Hypothalamus (tissue), 51 donors: ENCODE measurements at places on chromosomes 4 and X.

DNA sequence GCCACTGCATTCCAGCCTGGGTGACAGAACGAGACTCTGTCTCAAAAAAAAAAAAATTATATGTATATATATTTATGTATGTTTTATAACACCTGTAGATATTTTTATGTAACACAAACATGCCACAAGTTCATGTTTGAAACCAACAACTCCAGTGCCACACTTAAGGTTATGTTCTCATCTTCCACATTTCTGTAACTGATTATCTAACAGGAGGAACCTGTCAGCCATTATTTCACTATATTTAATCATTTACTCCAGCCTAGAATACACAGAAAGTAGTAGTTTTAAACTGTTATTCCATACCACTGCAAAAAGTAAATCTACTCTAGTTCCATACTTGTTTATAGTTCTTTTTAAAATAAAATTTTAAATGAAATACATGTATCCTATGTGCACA lies 32.3 kb downstream of the MCUB start:
- no peak for DNase-seq

GRCh38 chr4:182944484-182945213 lies 27.5 kb upstream of the DCTD start:
- no peak for DNase-seq

DNA sequence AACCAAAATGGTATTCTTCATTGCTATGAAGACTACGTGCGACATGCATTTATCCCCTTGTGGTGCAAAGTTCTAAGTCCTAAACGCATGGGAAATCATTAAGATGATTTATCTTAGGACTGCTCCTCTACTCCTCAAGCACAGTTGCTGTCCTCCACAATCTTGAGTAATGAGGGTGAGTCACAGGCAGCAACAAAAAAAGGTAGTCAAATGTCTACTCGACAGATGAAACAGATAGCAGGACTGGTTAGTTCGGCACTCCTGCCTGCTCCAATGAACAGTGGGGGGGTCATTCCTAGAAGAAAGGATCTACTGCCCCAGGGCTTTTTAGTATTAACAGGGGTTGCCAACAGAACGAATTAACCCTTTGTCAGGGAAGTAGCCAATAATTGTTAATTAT lies 233.7 kb upstream of the FGF13 start:
- no peak for DNase-seq

DNA sequence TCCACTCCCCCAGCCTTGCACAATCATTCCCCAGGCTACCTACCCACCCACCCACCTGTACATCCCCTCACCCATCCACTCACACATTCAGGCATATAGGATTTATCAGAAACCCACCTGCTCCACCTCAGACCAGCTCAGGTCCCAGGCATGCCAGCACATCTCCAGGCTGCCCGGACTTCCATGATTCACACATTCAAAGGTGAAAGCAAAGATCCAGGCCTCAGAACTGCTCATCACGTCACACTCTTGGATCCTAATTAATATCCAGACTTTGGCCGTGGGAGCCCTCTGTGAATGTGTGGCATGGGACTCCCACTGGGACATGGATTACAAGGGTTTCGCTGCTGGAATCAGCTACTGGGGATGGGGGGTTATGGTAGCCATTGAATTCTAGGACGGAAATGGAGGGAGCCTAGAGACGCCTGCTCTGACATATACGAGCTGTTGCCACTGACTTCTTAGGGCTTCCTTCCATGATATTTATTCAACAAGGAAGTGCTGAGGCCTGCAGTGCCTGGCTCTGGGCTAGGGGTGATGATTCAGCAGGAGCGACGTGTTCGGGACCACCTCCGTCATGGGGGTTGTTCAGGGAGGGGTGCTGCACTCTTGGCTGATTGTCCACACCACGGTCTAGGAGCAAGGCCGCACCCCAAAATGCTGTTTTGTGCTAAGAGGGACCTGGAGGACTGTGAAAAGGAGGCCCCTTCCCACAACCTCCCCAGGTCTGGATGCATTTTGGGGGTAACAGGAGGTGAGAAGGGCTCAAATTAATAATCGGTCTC lies 56.9 kb upstream of the ADRA2C start:
- DNase-seq, result no peak

GRCh38 chr4:6321361-6321760 lies 51.7 kb downstream of the WFS1 start:
- DNase-seq, result no peak

GRCh38 chr4:6355052-6355451 lies 85.4 kb downstream of the WFS1 start:
- DNase-seq, result no peak

DNA sequence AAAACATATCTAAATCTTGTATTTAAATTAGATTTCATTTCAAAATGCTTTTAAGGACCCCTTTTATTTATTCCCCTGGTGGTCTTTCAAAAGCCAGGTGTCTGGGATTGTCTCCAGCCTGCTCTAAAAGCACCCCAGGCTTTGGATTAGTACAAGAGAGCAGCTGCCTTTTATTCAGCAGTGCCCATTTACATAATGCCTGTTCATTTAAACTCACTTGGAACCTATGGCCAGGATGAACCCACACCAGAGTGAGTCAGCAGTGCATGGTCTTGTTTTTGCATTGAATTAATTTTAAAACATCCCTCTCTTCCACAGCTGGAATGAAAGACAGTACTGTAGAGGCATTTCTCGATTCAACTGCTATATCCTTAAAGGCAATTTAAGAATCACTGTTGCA lies 64.1 kb upstream of the TENM3 start:
- DNase-seq, result no peak

GRCh38 chrX:121886557-121886956 lies 839.1 kb downstream of the GLUD2 start:
- no peak for DNase-seq

DNA sequence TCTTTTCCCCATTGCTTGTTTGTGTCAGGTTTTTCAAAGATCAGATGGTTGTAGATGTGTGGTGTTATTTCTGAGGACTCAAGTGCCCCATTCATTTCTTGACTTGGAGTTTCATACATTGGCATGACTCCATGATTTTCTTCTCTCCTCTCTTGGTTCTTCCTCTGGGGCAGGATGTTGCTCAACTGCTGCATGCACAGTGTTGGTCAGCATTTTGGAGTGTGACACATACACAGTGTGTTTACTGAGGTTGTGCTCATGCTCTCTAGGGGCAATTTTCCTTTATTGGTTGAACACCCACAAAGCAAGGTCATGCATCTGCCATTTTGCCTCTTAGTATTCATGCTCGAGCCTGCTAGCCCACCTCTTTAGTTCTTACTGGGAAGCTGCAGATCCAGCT lies 1993.8 kb downstream of the ARAP2 start:
- DNase-seq, result no peak

- no peak for DNase-seq
Observed at GRCh38 chrX:53080628-53081580, 1.3 kb upstream of the TSPYL2 start.

- no peak for DNase-seq
Observed at GRCh38 chrX:4710618-4711433, 997.4 kb upstream of the PRKX start.

DNA sequence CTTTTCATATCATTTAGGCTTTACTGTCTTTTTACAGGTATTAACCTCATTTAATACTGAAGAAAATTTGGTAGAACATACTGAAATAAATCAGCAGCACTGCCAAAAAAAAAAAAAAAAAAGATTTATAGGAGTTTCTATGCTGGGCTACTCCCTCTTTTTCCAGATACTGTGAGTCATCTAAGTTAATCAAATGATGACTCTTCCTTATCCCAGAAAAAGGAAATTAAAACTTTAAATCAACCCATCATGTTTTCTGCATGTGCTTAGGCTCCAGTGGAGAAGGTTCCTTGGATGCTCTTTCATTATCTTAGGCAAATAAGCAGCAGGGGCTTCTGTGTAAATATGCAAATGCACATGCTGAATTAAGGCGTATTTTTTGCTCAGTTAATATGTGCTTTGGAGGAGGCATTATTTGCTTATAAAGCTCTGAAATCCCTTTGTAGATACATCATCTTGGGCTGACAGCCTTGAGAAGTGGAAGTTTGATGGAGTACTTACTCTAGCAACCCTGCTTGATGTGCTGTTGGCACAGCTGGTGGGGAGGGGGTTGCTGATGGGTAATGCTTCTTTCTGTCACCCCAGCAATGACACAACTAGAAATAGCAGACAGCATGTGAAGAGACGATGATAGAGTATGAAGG lies 136.1 kb downstream of the C4orf33 start:
- no peak for DNase-seq

DNA sequence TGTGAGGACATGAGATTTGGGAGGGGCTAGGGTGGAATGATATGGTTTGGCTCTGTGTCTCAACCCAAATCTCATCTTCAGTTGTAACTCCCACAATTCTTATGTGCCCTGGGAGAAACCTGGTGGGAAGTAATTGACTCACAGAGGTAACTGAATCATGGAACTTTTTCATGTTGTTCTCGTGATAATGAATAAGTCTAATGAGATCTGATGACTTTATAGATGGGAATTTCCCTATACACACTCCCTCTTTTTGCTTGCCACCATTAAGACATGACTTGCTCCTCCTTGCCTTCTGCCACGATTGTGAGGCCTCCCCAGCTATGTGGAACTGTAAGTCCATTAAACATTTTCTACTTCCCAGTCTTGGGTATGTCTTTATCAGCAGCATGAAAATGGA lies 253.2 kb upstream of the GK2 start:
- DNase-seq, result no peak

- no peak for DNase-seq
Observed at GRCh38 chr4:145340071-145340675, 141.5 kb upstream of the SMAD1 start.

GRCh38 chrX:3585719-3586118 lies 127.7 kb downstream of the PRKX start:
- DNase-seq, result no peak

GRCh38 chrX:77389891-77390290 lies 57.3 kb upstream of the FGF16 start:
- no peak for DNase-seq

GRCh38 chr4:89753601-89754066 lies 83.3 kb downstream of the SNCA start:
- no peak for DNase-seq

DNA sequence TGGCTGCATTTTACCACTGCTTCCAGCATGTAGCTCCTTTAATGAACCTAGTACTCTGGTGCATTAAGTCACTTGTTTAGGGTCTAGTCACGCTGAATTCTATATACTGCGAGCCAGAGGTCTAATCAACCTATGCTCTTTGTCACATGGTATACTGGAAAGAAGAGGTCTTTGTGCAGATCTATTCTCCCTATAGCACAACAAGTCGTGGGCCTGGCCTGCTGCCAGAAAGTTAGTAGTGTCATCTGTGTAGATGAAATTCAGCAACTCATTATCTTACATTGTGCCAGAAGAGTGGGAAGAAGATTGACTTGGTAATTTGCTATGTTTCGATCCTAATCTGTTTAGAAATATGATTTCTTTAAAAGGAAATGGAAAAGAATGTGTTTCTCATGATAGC lies 80.8 kb downstream of the AWAT2 start:
- no peak for DNase-seq

DNA sequence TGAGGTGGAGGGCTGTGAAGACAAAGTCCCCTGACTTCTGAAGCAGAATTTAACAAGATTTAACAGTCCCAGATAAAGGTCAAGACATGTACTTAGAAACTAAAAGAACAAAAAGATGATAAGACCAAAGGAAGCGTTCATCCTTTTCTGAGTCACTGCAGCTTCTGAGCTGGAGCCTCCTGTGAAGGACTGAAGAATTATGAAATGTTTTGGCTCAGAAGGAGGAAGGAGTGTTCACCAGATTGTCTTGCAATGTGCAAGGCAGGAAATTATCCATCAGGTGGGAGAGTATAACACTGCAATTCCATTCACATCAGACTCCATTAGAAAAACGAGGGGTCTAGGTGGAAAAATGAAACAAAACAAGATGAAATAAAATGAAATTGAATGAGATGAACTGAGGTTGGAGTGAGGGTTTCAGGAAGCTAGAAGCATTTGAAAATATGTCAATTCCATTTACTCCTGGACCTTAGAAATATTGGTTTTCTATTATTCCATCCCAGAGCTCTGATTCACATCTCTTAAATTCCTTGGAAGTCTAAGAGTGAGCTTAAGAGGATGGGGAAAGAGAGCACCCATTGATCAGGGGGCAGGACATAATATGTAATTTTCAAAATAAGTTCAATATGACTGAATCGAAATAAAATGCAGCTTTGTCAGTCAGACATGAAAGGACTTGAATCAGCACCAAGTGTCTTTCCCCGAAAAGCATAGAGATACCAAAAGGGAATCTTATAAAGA lies 186.1 kb upstream of the LNX1 start:
- no peak for DNase-seq

- DNase-seq, result no peak
Observed at GRCh38 chr4:185282968-185283367, 73.6 kb downstream of the SNX25 start.

GRCh38 chr4:113288696-113289095 lies 239.2 kb downstream of the ANK2 start:
- no peak for DNase-seq

DNA sequence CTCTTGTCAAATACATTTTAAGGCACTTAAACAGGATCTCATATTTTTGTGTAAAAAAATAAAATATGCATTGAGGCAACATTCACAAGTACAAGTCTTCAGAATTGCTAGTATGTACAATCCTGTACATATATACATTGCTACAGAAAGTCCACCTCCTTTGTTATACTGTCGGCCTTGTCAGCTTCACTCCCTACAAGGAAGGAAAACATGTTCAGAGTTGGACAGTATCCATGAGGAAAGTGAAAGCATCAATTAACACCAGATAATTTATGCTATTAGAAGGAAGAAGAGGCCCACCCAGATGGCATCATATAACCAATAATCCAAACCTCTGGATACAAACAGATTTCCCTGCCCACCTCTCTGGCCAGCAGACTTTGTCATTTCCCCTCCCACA lies 42.0 kb downstream of the REELD1 start:
- no peak for DNase-seq

DNA sequence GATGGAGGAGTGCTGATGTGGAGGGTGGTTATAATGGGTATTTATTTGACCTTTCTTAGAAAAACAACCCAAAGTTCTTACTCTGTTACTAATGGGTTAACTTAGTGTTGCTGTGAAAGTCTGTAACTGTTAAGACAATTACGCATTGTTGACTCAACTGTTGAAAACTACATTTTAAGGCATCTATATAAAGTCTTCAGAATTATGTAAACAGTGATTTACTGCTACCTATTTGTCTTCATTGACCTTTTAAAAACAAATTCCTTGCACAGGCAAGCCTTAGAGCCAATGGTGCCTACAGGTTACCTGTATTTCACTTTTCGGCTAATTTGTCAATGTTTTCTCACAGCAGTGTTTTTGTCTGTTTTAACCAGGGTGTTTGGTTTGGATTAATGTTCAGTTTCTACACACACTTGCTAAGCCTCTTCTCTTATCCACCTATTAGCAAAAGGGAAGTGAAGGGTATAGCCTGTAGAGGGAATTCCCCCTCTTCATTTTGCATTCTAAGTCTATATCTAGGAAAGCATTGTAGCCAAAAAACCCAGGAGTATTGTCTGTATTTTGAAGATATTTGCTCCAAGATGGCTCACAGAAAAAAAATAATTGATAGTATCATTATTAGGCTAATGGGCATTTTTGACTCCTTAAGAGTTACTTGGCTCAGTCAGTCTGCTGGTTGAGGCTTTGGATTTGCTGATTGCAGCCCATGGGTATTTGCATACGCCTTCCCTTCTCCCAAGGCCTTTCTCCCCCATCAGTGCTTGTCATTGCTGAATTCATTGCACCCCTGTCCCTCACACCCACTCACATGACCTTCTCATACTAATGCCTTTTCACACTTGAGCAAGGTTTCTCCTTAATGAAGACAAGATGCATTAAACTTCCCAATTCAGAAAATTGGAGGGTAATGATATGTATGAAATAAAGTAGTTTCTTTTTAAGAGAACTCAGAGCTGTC lies 30.5 kb downstream of the AFF1 start:
- DNase-seq, result no peak

- no peak for DNase-seq
Observed at GRCh38 chrX:154714925-154715324, 36.0 kb downstream of the GAB3 start.
